ENCODE measurements at places on chromosomes 2 and 18.

GRCh38 chr2:175147186-175147585 is 20.8 kb downstream of the ATF2 start:
- DNase-seq = no peak

GRCh38 chr2:63765117-63765516 is 76.6 kb upstream of the UGP2 start:
- DNase-seq = no peak

DNA sequence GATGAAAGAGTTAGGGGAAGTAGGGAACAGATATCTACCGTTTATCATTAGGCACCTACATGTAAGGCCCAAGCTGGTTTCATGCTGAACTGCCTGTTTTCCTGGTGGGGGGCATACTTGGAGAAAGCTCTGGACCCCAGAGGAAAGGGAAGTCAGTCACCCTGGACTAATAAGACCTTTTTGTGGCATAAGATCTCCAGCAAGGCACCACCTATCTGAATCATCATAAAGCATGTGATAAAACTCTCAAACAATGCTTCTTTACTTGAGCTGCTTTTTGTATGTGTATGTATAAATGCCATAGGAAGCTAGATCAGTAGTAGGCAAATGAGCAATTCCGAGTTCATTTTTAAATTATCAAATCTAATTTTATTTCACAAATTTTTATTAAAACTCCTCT is 104.8 kb downstream of the TANC1 start:
- DNase-seq = no peak

DNA sequence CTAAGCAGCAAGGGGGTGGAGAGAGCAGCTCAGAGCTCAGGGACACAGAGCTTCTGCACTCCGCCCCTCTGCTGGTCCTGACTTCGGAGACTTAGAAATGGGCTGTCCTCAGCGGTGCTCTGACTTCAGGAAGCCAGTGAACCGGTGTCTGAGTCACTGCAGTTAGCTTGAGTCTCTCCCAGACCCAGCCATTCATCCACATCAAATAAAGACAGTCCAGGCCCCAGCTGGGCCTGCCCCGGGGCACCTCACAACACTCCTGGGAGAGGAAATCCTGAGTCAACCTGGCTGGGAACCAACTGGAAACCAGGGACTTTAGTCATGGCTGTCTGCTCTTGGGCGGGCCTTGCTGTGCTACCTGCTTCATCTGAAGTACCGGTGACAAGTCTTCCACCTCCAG is 5.4 kb upstream of the ITGB6 start:
- DNase-seq = no peak

DNA sequence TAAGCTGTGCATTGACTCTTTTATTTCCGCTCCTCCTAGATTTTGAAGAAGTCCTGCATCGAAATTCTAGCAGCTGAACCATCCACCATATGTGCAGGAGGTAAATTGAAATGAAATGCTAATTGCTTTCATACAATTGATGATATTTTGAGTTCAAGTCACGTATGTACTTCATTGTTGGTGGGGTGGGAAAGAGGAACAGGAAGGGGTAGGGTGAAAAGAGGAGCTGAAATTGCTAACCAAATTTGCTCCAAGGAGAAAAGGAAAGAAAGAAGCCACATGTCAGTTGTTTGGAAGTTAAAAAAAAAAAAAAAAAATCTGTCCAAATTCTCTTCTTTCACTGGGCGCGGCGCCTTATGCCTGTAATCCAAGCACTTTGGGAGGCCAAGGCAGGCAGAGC is 77.8 kb downstream of the ANTXR1 start:
- DNase-seq = no peak

- no peak for DNase-seq
These were observed 197.4 kb upstream of the SRD5A2 start for GRCh38 chr2:31778153-31778552.

GRCh38 chr2:75155115-75155514 is 44.2 kb downstream of the TACR1 start:
- no peak for DNase-seq

DNA sequence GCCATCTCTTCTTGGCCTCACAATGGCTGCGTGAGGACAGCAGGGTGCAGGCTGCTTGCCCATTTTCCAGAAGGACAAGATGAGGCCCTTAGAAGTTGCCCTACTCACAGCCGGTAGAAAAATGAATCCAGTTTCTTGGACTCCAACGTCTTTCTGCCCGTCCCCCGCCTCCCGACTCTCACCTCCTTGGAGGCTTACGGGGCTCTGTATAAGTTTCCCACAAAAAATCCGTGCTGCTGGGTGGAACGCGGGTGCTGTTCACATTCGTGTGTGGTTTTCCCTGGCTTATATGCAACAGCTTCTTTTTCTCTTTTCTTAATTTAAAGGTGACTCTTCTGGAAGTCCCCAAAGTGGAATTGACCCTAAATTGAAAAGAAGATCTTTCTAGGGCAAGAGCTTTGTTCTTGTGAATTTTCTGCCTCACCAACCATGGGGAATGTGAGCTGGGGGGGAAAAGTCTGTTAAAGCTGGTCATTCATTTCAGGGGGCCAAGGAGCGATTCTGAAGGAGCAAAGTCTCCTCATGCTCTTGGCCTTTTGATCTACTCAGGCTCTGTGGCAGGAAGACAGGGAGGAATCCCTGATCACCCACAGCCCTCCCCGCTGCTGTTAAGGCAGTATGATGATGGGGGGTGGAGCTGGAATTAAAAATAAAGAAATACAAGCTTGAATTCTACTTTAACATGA is 51.3 kb downstream of the DDX1 start:
- no peak for DNase-seq

- DNase-seq = no peak
These were observed 21.5 kb downstream of the SH2D6 start for GRCh38 chr2:85439986-85440385.

Data from CD4-positive, alpha-beta T cell (primary cell).